Activated effector memory CD4-positive, alpha-beta T cell treated with Interleukin-2 at 50 U/mL for 16 hours (primary cell): ENCODE measurements at places on chromosomes 12 and 14.

- DNase-seq = no peak
Observed at GRCh38 chr12:95126736-95127135, 53.3 kb upstream of the NR2C1 start.

GRCh38 chr14:69077841-69078240, 75.1 kb downstream of the DCAF5 start:
- DNase-seq = no peak

DNA sequence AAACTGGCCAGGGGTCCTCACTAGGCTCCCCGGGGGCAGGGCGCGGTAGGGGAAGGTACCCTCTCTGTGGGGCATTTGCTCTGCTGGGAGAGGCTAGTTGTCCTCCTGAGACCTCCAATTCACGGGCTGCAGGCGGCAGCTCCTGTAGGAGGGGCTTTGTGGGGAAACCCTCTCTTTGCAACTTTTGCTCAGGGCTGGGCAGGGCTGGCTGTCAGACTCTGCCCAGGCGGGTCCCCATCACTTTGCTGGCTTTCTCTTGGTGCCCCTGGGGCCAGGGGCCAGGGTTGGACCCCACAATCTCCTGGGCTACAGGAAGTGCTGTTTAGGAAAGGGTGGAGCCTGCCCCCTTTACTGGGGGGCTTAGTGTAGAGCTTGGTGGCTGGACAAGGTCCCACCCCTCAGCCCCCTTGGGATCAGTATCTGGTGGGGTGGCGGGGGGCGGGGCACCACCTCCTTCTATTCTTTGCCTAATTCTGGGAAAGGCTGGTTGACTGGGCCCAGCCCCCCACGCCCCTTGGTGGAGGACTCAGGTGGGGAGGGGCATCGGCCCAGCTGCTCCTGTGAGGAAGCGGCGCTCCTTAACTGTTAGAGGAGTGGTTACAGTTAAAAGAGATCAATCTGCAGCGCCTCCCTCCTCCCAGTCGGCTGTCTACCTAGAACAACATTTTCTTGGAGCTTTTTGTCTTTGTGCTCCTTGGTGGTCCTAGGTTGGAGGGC, 918.7 kb downstream of the AACS start:
- DNase-seq = no peak

- peak; percentile 61 for DNase-seq
Observed at GRCh38 chr12:132414634-132415326, 75.2 kb upstream of the FBRSL1 start.

DNA sequence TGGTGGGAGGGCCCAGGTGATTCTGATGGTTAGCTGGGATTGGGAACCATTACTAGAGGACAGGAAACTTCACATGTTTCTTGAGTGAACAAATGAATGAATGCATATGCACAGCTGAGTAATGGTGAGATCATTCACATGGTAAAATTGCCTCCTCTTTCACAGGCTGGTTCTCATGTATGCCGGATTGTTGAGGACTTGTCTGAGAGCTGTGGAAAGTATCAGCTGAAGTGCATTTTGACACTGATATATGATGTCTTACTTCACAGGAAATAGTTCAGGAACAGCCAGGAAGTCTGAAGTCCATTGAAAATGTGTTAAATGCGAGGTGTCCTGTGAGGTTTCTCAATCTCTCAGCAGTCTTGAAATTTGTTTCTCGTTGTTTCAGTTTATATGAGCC, 77.6 kb upstream of the DACT1 start:
- DNase-seq = no peak

DNA sequence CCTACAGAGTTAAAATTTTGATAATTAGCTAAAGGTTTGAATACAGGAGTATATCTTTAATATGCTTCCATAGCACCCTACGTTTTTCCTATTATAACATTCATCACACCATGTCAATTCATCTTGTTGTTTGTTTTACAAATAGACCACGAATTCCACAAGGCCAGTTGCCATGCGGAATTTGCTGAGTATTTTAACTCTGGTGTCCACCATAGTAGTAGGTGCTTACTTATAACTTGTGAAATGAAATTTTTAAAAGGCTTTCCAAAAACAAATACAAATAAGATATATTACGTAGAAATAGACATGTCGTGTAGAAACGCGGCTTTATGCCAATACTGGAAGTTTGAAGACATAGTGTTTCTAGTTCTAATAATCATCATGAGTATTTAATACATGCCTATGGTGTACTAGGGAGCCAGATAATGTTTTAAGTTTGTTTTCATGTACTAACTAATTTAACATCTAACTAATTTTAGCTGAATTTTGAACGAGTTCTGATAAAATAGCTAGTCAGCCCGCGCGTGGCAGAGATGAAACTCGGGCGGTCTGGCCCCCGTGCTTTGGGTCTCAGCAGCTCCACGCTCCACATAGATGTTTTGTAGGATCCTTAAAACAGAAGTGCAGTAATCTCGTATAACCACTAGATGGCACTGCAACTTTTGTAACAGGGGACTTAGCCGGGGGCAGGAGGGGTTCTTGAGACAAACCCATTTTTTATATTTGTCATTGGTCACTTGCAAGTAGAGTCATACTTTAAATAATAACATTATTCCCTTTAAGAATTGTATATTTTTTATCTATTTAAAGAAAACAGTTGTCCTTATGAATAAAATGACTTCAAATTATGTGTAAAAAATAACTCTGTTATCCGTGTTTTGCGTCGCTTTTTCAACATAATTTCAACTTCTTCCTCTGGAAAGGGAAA, 10.2 kb downstream of the CD69 start:
- no peak for DNase-seq

DNA sequence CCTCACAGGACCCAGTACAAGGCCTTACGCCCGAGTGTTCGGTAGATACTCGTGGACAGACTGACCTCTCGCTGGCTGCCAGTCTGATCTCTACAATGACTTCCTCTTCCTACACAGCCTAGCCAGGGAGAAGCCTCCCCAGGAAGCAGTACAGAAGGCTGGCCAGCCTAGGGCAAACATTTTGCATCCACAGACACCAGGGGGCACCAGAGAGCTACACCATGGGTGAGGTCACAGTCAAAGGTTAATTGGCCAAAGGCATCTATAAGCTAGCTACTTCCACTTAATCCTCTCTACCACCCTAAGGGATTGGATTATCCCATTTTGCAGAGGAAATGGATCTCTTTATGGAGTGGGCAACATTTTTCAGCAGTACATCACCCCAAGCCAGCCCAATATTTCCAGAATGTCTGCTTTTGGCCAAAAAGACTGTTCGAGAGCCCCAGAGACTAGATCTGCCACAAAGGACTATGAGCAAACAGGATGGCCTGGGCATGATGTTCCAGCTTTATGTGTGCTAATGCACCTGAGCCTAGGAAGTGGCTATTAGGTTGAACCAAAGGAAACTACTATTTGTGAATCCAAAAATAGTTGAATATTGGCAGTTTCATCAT, 14.6 kb upstream of the PNMA1 start:
- DNase-seq = peak; percentile 73

GRCh38 chr12:57029457-57029856, 13.1 kb upstream of the TAC3 start:
- DNase-seq = no peak

- DNase-seq = no peak
Observed at GRCh38 chr14:81329640-81330381, 70.3 kb downstream of the STON2 start.

GRCh38 chr12:90963946-90964345, 9.0 kb upstream of the CCER1 start:
- no peak for DNase-seq

DNA sequence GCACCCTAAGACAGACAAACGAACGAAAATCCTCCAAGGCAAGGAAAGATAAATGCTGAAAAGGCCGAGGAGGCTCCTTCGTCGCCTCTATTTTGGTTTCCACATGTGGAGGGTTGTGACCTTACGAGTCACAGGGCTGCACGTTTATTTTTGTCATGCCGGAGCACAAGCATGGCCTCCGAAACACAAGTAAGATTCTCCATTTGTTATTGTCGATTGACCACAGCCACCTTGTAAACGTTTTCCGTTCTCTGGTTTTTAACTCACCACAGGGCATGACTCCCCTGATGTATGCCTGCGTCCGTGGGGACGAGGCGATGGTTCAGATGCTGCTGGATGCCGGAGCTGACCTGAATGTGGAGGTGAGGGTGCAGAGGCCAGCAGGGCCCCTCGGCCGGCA, 73.1 kb upstream of the PWP1 start:
- DNase-seq = no peak

- DNase-seq = no peak
Observed at GRCh38 chr12:111072299-111072698, 151.9 kb upstream of the MYL2 start.

GRCh38 chr14:105857220-105857825, 330.9 kb downstream of the TMEM121 start:
- no peak for DNase-seq

- DNase-seq = no peak
Observed at GRCh38 chr14:79442786-79443185, 768.5 kb downstream of the DIO2 start.

- no peak for DNase-seq
Observed at GRCh38 chr12:46409342-46409741, 36.8 kb upstream of the SLC38A2 start.

GRCh38 chr14:104689881-104690711, 678 bp downstream of the INF2 start:
- no peak for DNase-seq

- DNase-seq = no peak
Observed at GRCh38 chr12:72995616-72996015, 723.4 kb downstream of the TRHDE start.

DNA sequence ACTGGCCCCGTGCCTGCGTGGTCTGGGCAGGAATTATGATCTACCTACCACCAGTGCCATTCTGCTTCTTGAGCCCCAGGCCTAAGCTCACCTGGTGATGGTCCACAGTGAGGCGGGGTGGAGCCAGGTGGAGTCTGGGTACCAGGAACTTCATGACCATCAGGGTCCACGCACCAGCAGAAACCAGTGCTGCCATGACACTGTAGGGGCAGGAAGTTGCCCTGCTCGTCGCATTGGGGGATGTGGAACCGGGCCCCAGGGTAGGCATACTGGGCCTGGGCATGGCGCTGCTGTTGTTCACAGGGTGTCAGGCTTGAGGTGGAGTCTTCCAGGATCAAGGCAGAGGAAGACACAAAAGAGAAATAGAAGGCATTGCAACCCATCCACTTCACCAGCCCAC, 29.6 kb downstream of the RTRAF start:
- DNase-seq = no peak

GRCh38 chr12:16163146-16163545, 114.3 kb downstream of the SLC15A5 start:
- DNase-seq = no peak

- DNase-seq = no peak
Observed at GRCh38 chr12:109020146-109020795, 597 bp downstream of the SVOP start.

DNA sequence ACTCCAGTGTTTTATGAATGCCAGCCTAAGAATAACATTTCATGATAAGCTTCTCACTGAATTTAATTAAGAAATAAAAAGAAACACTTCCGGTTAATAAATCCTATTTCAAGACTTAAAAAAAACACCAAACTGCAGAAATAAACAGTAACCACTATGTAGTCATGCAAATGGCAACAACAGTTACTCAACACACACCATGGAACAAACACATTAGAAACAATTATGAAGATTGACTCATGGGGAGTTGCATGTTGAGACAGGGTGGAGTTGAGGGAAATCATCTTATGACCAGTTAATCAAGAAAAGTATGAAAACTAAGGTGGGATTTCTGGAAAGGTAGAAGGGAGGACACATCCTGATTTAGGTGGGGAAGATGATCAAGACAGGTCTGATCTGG, 52.7 kb downstream of the PLBD1 start:
- no peak for DNase-seq

GRCh38 chr12:55985341-55985740, 11.5 kb downstream of the RAB5B start:
- DNase-seq = no peak

DNA sequence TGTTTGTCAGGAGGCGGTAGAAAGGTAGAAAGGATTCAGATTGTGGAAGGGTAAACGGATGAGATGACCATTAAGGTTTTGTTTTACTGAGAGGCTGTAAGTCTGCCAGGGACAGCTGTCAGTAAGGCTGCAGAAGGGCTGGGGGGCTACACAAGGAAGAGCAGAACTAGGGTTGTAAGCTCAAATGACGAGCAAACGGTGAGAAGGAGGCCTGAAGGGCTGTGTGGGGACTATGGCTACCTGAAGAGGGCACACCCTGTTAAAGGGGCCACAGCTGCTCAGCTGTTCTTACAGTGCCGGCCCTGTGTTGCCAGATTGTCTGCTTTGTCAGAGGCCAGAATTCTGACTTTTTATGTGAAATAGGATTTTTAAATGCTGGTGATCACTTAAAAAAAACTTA, 19.1 kb downstream of the VASH1 start:
- no peak for DNase-seq

- no peak for DNase-seq
Observed at GRCh38 chr12:92546259-92546634, 156.5 kb upstream of the PLEKHG7 start.

DNA sequence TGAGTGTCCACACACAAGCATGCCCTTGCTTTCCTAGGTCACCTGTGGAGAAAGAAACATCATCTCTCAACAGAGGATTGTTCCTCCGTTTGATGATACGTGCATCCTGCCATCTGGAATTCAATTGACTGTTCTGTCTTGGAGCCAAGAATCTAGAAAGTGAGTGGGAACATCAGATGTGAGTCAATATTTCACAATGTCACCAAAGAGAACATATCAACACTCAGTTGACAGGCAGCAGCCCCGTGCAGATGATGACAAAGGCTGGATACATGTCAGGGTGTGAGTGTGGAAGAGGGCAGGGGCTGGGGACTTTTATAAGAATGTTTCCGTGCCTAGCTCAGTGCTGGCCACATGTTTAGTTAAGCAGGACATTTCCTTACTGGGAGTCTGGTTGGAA, 76.1 kb downstream of the TBC1D30 start:
- no peak for DNase-seq

GRCh38 chr12:6925540-6926279, 2.0 kb upstream of the ATN1 start:
- no peak for DNase-seq

DNA sequence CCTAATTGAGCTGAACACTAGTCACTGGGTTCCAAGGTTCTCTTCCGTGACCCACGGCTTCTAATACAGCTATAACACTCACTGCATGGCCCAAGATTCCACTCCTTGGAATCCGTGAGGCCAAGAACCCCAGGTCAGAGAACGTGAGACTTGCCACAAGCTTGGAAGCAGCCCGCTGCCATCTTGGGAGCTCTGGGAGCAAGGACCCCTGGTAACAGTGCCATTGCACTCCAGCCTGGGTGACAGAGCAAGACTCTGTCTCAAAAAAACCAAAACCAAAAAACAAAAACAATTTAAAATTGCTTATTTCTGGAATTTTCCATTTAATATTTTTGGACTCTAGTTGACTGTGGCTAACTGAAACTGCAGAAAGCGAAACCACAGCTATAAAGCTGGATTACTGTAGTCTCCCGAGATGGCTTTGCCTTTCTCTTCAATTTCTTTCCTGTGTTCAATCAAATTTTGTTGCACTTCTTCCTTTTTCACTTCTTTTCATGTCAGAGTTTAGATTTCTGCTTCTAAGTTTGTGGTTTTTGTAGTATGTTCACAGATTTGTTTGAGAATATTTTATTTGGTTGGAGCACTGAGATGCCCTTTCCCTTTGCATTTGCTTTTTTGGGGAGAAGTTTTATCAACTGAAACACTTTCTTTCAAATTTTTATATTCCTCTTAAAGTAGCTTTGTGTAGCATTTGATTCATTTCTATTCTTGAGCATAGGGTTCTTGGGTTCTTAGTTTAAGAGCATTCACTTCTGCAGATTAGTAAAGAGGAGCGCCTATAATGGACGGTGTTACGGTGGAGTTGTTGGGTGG, 44.6 kb downstream of the DDHD1 start:
- DNase-seq = no peak
